ENCODE measurements at places on chromosomes 6 and 20.

- DNase-seq = peak; percentile 50
These were observed at the start of gene CFAP206 for GRCh38 chr6:87407901-87408720. Gene CFAP206, plus strand, starts transcription at chr6:87407972. Its CDS starts 1,868 bp downstream, at chr6:87409840.

DNA sequence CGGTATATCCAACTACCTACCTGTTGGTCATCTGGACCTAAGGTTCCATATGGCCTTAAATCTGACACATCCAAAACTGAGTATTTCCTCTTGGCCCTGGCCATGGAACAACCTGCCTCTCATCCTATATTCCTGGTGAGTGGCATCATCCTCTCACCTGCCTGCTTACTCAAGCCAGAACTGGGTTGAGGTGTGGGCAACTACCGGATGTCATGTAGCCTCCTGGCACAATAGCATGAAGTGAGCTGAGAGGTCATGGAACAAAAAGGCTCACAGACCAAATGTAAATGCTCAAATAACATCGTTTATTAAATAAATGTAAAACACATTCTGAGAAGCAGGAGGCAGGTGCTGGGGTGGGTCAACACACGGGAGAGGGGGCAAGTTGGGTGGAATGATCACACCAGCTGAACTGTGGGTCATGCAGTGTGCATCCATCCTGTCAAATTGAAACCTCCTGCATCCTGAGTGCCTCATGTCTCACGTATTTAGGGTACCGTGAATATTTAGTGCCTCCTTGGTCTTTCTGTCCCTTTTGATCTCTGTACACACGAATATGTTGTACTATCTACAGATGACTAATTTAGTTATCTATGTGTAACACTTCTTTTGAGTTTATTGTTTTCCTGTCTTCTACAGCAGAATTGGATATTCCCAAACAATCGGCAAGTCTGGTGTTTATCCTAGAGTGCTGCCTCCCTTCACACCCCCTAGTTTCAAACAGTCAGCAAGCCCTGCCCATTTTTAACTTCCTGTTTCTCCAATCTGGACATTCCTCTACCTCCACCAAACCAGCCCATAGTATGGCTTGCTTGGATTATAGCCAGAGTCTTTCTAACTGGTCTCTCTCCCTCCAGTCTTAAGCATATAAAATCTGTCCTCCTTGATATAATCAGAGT lies 7.9 kb upstream of the POU5F1 start:
- no peak for DNase-seq

- no peak for DNase-seq
These were observed at the start of gene EPPIN for GRCh38 chr20:45547206-45547770. Gene EPPIN, minus strand, starts transcription at chr20:45547401. Its CDS starts 44 bp downstream, at chr20:45547357.

- no peak for DNase-seq
These were observed 4.0 kb upstream of the RAB5IF start for GRCh38 chr20:36601540-36601939.

- no peak for DNase-seq
These were observed 32.0 kb downstream of the POM121L2 start for GRCh38 chr6:27280064-27280539.

DNA sequence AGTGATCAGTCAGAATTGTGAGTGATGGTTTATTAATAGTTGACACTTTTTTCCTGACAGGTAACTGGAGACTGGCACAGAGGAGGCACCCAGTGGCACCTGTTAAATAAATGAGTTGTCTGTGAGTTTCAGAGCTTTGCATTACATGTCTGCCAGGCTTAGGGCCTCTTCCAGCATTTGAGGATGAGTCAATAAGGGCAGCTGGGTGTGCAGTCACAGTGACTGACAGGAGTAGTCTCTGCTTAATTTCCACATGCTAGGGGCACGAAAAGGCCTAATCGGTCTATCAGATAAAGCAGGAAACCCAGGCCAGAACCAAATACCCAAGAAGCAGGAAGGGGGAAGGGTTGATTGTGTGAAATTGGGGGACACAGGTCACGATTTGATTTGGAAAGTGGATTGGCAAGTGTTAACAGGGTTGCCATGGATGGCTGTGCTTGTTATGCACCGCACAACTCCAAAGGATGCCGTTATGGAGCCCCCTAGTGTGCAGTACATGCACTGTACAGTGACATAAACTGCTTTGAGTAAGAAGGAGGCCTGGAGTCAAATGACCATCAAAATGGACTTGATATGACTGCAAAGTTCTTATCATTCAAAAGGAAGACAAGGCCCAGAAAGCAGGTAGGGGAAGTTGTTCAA lies 111.9 kb upstream of the GGTLC1 start:
- DNase-seq = peak; percentile 18

- no peak for DNase-seq
These were observed 16.7 kb upstream of the VNN1 start for GRCh38 chr6:132730560-132730959.

- no peak for DNase-seq
These were observed 4.7 kb downstream of the NKX2-2 start for GRCh38 chr20:21509079-21509596.

GRCh38 chr6:119541132-119541905 lies 191.8 kb upstream of the MAN1A1 start:
- no peak for DNase-seq

DNA sequence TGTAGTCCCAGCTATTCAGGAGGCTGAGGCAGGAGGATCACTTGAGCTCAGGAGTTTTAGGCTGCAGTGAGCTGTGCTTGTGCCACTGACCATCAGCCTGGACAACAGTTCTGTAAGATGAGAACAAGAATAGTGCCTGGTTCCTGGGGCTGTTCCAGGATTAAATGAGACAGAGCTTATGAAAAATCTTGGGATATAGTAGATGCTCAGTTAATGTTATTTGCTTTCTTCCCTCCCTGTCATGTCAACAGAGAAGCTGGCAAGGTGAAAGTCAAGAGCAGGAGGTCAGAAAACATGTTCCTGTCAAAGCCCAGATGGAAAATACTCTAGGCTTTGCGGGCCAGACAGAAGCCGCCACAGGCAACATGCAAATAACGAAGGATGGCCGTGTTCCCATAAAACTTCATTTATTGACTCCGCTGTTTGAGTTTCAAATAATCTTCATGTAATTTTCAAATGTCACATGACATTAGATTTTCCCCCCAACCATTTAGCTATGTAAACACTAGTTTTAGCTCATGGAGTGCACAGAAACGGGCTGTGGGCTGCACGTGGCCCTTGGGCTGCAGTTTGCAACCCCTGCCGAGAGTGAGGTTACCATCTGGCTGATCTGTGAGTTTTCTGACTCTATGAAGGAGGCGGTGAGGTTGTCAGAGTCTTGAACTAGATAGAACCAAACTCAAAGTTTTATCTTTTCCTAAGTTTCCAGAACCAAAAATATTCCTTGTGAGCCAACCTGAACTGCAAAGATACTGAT lies 63.4 kb upstream of the PMEPA1 start:
- DNase-seq = no peak
